CD4-positive, alpha-beta T cell treated with Interleukin-10 for 1 hour (primary cell): ENCODE measurements at places on chromosomes 2 and 18.

DNA sequence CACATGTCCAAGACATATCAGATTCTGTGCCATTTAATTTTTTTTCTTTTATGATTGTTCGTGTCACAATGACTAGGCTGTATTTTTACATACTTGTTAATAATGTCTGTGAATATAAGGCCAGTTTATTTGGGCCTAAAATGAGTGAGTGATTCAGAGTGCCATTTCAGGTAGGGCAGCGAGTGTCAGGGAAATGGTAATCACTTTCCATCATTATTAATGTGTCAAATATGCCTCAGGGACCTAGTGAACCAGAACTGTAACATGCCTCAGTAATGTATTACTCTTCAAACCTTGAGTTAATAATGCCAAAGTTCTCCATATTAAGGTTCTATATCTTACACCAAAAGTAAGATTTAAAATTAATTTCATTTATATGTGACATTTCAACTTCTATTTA is 8.6 kb downstream of the FAM171B start:
- no peak for DNase-seq

- DNase-seq, result no peak
Observed at GRCh38 chr2:113202305-113203216, 28.8 kb downstream of the PSD4 start.

GRCh38 chr2:88852753-88853402 is 161.4 kb downstream of the RPIA start:
- no peak for DNase-seq

DNA sequence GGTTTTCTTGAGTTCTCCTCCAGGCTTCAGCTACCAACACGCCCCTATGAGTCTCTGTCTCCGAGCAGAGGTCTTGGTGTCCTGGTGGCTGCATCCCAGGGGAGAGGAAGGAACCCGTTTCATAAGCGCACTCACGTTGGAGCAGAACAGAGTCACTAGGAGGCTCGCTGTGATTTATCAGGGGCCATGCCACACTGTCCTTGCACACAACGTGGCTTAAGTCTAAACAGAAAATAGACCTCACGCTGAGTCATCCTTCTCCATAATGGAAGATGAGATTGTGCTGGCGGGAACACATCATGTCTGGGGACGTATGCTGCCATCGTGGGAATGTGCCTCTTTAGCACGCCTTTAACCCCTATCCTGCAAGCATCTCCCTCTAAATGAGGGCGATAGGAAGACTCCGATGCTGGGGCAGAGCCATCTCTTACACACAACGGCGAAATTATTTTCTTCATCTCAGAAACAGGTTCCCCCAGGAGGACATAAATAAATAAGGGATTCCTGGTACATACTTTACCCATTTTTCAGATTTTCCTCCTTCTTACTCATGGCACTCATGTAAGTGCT is 211.4 kb downstream of the KLHL29 start:
- DNase-seq, result no peak

GRCh38 chr2:232406556-232407310 is at the start of gene ALPG:
TSS of gene ALPG (plus strand) at chr2:232406844. CDS start at chr2:232406895, 51 bp downstream.
- no peak for DNase-seq

DNA sequence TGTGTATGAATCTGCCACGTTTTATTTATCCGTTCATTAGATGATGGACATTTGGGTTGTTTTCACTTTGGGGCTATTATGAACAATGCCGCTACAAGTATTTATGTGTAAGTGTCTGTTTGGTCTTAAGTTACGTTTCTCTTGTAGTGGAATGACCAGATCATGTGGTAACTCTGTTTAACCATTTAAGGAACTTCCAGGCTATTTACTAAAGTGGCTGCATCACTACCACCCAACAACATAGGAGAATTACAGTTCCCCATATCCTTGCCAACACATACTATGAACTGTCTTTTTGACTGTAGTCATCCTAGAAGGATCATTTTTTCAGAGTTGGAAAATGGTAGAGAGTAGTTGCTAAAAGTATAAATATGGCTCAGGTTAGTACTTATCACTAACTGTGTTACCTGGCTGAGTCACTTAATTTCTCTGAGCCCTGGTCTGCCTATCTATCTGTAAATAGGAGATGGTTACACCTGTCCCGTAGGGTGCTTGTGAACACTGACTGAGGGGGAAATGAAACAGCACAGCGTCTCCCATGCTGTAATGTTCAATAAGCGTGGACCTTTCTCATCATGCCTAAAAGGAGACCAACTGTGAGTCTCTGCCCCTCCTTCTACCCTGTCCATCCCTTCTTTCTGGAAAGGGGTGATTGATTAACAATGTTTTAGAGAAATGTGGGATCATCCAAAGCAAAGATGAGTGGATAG is 103.1 kb downstream of the SH3RF3 start:
- DNase-seq, result no peak

DNA sequence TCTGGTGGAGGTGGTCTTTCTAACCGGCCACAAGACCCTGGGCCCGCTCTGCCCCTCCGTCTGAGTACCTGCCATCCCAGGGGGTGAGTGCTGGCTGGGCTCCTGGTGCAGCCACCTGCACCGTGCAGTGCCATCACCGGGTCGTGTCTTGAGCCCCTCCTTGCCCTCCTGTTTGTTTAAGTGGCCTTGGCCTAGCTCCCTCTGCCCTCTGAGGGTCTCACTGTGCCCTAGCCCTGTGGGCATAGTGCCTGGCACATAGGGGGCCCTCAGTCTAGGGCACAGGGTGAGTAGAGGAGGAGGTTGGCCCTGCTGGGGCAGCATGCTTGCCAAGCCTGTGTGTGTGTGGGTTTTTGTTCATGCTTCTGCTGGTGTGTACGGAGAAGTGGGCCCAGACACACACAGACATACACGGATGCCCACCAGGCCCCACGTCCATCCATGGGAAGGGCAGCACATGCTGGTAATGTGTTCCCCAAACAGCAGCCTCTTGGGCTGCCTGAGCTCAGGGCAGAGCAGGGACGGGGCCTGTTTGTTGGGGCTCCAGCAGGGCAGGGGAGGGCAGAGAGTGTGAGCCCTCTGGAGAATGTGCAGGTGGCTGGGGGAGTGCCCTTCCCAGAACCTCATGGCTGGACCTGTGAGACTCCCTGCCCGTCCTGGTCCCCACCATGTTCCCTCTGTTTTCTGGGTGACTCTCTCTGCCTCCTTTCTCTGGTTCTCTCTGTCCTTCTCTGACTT is 94.6 kb downstream of the GLI2 start:
- no peak for DNase-seq

DNA sequence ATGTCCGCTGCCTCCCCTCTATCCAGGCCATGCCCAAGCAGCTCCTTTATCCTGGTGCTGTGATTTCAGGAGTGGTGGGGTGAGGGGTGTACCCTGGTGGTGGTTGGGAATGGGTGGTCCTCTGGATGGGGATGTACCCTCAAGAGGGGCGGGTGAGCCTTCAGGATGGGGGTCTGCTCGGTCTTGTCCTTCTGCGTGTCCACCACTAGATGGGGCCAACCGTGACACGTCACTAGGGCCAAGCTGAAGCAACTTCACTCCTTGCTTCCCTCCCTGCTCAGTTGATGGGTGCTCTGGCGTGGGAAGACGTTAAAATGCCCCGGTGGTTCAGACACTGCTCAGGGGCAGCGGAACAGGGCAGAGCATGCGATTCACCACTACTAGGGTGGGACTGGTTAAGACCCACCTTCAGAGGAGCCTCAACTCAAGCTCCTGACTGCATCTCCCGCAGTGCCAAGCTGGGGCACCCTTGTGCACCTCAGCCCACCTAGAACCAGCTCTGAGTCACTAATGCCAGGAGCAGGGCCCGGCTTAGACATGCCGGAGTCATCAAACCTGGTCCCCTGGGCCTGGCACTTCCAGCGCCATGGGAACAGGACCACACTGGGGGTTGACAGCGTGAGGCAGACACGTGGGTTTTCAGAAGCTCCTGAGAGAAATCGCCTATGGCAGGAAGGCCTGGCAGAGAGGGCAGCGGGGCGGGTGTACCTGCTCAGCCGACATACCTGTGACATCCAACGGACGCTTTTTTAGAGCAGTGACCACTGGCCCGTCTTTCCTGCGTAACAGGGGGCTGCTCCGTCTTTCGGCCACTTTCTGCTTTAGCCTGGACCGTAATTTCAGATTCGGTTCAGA is 256.7 kb downstream of the HDAC4 start:
- peak; percentile 33 for DNase-seq

- DNase-seq, result no peak
Observed at GRCh38 chr2:111919794-111920608, 21.6 kb downstream of the MERTK start.

DNA sequence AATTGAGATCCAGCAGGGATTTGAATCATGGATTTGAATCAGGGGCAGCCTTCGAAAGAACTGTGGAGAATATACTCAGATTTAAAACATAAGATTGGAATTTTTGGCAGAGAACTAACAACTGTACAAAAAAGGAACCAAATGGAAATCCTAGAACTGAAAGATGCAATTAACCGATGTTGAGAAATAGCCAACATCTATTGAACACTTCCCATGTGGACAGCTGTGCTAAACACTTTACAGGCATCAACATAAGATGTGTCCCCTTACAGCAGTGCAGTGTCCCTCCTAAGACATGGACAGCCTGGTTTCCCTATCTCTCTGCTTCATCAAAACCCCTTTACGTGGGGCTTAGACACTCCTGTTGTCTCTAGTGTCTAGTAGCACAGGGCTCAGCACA is 3.7 kb upstream of the IL1RN start:
- no peak for DNase-seq

DNA sequence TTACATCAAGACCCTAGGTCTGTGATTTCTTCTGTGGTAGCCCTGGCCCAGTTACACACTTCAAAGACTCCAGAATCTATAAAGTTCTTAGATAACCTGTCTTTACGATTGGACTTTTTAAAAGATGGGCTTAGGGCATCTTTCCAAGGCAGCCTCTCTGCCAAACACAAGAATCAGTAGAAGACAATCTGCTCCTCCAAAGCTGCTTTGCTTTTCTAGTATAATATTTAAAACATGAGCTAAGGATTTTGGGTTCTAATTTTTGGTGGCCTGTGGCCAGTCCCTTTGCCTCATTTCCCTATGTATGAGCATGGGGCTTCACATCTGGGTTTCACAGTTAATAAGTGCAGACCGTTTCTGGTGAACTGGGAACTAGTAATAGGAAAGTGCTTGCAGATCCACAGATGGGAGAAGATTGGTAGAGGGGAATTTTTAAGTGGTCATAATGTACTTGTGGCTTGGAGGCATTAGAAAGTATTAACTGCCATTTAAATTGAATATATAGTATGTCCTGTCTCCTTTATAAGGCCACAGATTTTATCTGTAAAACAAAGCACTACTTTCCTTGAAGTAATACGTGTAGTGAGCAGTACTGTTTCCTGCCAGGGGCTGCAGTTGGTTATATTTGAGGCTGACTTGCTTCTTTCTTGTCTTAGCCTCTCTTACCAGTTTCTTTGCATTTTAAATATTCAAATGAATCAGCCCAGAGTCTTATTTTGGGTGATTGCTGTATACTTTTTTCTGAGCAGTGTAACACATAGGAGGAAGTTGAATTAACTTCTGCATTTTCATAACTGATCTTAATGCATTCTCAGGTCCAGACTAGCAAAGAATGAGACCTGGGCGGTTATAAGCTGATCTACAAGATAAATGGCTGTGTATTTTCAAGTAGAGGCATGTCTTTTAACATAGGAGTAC is 1.5 kb downstream of the ARPC2 start:
- peak; percentile 55 for DNase-seq

DNA sequence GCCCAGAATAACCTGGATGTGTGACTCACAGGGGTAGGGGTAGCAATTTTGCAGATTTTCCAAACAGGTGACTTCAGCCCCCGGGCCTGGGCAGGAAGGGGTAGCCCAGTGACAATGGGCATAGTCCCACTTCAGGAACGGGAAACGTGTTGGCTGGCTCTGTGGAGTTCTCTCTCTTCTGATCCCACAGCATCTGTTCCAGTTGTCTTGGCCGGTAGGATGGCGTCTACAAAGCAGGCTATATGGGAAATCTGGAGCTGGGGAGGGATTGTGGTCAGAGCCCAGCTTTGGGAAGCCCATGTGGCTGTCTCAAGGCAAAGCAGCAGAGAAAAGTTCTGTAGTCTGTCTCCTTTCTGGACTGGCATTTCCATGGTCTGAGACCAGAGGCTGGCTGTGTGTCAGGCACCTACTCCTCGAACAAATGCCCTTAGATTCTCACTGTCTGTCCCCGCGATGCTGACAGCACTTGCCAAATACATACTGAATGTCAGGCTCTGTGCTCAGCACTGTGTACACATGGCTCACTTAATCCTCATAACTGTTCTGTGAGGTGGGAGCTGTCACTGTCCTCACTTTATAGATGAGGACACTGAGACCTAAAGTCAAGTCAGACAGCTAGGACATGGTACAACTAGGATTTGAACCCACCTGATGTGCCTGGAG is 17.9 kb upstream of the TMEM214 start:
- no peak for DNase-seq

GRCh38 chr2:96555146-96555610 is 18.6 kb downstream of the ARID5A start:
- DNase-seq, result no peak

DNA sequence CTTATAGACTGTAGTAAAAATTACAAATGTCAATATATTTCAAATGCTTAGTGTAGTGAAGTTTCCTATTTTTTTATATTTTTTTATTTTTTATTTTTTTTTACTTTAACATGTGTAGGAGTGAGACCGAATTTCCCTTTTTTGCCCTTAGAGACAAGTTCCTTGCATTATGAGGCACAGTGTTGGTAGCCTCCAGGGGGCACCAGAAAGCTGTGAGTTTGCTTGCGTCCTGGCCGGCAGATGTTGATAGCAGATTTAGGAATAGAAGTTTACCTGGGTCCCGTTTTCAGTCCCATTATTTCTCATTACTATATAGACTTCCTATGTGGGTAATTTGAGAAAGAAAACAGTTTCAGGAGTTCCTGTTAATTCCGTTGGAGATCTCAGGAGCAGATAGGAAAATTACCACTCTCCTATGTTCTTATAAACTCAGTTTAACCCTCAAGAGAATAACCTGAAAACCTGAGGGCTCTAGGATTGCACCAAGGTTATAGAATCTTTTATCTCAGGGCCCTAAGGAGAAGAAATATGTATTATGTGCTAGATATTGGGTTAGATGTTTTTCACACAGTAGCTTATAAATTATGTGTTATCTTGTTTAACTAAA is 157.5 kb upstream of the SESTD1 start:
- DNase-seq, result peak; percentile 21

DNA sequence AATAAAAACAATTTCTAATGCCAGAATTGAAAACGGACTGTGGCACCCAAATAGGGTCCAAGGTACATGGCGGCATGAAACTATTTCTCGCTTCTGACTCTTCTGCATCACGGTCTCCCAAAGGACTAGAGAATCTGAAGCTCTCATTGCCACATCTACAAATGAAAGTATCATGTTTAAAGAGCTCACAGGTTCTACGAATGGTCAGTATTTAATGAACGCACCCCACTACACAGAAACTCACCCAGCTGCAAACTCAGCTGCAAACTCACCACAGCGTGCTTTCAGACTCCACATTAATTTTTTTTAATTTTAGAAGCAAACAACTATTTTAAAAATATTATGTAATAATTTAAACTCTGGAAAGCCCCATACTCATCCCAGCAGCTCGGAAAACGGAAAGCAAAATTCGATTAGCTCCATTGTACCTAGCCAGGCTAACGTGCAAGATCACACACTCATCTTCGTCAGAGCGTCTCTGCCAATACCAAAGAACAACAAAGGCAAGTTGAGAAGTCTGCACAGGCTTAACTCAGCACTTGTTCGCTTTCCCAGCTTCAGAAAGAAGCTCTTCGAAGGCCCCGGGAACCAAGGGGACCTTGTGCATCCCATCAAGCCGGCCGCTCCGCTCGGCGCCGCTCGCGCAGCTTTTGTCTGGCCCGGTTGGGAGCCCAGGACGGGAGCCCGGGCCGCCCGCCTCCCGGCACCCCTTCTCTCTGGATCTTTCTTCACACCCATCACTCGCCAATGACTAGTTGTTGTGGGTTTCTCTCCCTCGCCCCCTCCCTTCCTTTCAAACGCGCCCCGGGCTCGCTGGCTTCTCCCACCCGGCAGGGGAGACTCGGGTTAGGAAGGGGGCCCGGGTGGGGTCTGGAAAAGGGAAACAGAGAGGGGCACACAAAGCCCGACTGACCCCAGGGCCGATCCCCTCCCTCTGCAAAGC is 785 bp downstream of the CLASP1 start:
- peak; percentile 60 for DNase-seq
